Activated naive CD8-positive, alpha-beta T cell treated with anti-CD3 and anti-CD28 coated beads, Interleukin-2, amount 10 ng/mL, durations not matched to agents 7 days and 5 days (primary cell): ENCODE measurements at places on chromosomes 16 and 17.

- DNase-seq: no peak
Measured at GRCh38 chr16:53357208-53357586, 77.1 kb upstream of the RBL2 start.

DNA sequence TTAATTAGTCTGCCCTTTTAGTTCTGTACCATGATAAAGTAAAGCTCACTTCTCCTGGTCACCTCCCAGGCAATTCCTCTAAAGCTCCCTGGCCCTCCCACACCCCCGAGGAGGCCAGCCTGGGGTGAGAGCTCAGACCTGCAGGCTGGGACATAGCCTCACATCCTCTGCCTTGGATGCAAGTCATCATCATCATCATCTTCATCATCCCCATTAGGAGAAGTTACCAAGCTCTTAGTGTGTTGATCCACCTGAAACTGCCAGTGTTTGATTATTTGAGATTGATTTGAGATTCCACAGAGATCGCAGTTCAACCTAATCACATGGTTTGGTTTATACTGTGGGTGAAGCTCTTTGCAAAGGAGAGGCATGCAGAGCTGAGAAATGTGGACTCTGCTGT is 197.5 kb downstream of the CYLD start:
- DNase-seq: no peak

DNA sequence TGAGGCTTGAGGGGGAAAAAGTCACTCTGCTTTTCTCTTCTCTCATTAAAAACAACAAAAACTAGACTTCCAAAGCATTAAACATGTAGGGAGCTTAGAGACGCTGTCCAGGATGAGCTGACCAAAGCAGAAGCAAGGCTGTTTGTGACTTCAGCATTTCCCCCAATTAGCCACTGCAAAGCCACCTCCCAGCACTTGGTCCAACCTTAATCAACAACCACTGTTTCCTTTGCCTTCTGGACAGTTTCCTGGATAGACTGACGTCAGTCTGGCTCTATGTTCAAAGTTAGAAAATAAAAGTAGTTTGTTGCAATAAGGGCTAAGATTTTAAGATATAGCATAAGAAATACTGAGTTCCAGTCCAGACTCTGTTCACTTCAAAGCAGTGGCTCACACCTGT is 3.1 kb downstream of the TMEM231 start:
- no peak for DNase-seq

DNA sequence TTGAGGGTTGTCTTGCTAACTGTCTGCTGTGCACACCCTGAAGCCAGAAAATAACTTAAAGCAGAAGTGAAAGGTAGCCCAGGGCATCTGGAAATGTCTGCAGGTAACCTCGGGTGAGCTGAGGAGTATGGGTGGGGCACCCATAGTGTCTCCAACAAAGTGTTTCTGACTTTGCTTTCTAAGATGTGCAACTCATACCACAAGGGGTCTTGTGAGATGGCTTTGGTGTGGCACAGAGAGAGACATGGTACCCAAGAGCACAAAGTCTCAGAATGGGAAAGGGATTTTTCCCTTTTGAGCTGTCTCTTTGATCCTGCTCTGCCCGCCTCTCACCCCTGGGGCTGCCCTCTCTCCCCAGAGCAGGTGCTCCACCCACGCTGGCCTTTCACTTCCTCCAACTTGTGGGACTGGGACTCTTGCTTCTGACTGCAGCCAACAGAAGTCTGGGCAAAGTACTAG is 6.9 kb downstream of the CHD9 start:
- no peak for DNase-seq

DNA sequence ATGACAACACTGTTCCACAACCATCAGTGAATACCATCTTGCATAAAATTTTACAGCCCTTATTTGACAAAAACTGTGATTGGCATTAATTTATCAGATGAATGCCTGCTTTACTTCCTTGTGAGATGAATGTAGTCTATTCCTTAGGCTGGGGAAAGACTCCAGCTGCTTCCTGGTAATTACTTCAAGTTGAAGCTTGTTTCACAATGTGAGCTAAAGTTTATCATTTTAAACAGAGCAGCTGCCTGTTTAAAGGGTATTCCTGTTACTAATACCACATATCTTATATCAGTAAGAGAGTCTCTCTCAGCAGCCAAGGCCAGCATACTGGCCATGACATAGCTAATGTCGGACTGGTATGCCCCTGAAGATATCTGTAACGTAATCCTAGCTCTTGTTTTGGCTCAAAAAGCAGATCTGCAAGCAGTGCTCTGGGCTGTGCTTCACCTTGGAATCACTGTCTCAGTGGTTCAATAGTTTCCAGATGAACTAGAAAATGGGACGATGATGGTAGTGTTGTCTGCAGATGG is 13.2 kb upstream of the ARL2BP start:
- DNase-seq: no peak

GRCh38 chr16:75599452-75600277 is 23.4 kb downstream of the ADAT1 start:
- DNase-seq: no peak

DNA sequence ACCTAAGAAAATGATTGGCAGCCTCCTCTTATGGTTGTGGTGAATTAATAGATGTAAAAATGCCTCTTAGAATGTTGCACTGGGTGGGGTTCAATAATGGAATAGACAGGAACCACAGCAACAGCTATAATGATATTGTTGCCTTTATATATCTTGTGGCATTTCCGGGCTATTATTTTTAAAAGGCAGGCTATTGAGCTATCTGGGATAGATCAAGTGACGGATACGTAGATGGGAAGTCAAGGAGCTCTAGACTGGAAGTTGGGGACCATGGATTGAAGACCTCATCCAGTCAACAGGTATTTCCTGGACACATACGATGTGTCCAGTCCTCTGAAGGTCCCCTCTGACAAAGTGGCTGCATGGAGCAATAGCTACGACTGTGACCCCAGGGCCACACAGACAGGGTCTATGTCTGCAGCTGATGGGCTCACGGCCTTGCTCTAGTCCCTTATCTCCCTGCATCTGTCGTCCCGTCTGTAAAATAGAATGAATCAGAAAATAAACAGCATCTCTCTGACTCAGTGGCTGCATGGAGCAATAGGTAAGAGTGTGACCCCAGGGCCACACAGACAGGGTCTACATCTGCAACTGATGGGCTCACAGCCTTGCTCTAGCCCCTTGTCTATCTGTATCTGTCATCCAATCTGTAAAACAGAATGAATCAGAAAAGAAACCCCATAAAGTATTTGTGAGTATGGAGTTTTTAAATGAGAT is 117.7 kb upstream of the FOXF1 start:
- no peak for DNase-seq

- DNase-seq: no peak
Measured at GRCh38 chr17:29212681-29213121, 32.5 kb upstream of the MYO18A start.

- DNase-seq: no peak
Measured at GRCh38 chr17:65531256-65532100, 30.0 kb downstream of the AXIN2 start.

GRCh38 chr16:75272097-75272551 is 20.7 kb upstream of the BCAR1 start:
- DNase-seq: no peak

GRCh38 chr17:29749045-29749825 is 126.5 kb upstream of the CORO6 start:
- DNase-seq: no peak

DNA sequence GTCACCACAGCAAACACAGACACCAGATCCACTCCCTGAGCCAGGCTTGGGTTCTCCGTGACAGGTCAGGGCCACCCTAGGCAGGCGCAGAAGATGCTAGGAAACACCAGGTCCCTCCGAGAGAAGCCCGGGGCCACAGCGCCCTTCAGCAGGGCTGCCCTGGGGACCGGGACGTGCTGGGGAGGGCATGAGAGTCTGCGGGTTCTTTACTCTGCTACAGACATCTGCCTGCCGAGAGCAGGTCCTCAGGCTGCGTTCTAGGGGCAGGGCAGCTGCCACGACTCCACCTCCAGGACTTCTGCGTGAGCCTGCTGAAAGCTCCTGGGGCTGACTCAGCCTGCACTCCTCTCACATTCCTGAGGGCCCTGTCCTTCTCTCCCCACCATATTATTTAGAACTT is 11.4 kb downstream of the MYLK3 start:
- no peak for DNase-seq

DNA sequence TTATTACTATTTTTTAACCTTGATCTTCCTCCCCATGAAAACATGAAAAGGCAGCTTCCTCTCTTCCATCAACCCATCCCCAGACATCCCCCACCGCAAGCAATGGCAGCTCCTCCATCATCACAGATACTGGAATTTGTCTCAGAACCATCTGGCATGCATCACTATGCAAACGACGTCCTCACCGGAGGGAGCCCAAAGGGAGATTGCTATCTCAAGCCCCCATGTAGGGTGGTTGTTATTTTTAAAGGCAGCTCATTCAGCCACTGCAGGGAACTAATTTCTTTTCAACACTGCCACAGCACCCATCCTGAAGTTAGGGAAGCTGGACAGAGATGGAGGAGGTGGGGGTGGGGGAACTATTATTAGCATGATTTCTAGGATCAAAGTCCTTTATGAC is 222.5 kb downstream of the FOXL1 start:
- DNase-seq: no peak

- no peak for DNase-seq
Measured at GRCh38 chr16:86725401-86725800, 147.1 kb downstream of the FOXL1 start.

DNA sequence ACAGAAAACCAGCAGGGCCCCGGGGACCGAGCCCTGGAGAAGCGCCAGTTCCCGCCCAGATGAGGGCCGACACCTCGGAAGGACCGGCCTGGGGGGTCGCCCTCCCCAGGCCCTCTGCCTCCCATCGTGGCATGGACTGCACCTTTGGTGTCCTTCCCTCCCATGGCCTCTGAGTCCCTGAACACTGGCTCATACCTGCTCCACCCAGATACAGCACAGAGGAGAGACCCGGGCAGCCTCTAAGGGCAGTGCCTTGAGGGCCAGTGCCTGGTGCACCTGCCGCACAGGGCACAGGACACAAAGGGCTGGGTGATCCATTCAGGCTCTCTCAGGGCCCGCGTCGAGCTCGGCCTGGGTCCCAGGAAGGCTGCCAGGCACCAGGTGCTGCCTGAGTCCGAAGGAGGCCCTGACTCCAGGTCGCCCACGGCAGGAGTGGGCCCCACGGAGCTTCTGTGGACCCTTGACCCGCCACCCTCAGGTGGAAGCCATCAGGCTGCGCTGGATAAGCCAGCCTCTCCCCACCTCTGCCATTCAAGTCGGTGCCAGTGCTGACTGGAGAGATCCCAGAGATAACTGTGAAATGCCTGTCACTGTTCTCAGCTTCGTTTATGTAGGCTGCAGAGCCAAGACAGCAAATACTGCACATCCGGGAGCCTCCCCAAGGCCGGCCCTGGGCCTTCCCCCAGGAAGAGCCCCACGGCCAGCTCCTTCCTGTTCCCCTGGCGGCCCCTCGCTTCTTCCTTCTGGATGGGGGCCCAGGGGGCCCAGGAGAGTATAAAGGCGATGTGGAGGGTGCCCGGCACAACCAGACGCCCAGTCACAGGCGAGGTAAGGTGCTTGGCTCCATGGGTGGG is at the start of gene ZG16B:
Gene ZG16B, plus strand, starts transcription at position 803 of the 854 bp plus-strand sequence. CDS start 139 bp downstream, outside the sequence.
- no peak for DNase-seq

DNA sequence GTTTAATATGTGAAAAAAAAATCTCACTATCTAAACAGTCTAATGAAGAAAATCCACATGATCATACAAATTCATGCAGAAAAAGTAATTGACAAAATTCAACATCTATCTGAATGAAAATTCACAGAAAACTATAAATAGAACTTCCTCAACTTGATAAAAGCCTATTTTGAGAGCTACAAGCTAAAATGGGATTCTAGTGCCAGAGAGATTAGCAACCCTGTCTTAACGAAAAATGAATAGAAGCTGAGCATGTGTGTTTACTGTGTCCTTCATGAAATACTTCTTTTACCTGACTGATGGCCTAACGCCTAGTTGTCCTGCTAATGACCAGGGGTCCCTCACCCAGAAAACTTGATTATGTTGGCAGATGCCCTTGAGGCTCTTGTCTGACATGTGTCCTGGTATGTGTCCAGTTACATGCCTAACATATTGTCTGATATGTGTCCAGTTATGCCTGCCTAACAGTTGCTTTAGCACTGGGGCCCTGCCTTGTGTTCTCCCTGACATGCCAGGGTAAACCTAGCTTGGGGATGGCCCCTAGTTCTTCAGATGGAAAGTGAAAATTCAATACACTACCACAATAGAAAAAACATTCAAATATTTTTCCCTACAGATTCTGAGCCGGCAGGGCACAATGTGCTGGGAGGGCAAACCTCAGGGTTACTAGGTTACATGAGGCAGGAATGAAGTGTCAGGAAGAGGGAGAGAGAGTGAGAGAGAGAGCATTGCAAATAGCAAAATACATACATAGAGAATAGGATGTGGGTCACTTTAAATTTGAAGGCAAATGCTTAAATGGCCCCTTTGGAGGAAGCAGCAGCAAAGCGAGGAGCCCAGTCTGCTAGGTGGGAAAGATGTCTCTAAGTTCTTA is 834.0 kb downstream of the CDH11 start:
- no peak for DNase-seq

DNA sequence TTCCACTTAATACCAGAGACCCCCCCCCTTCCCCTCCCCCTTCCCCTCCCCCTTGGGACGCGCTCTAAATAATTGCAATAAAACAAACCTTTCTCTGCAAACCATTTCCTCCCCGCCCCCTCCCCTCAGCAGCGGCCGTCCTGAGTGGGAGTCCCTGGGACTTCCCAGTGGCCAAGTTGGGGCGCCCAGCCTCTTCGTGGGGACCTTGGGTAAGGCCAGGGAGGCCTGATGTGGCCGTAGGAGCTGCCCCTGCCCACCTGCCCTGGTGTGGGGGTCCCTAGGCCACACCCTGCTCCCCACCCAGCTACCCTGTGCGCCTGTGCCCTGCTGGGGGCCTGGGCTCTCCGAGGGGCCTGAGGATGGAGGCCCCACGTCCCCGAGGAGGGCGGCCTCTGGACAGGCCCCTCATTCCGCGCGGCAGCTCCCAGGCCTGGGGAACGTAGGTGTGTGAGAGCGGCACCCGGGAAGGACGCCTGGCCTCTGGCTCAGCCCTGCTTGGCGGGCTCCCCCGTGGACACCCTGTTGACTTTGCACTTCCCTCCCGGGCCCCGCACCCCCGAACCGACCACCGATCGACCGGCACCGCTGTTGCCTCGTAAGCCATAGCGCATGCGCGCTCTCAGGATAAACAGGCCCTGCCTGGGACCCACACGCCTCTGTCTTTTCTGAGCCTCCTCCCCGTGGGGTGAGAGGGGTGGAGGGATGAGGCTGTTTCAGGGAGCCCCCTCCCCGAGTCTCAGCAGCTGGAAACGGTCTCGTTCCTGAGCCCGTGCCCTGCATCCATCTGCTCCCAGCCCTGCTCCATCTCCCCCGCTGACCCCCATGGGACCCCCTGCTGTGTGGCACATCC is 9.0 kb downstream of the NTHL1 start:
- no peak for DNase-seq

GRCh38 chr17:50265212-50265611 is 9.1 kb upstream of the TMEM92 start:
- DNase-seq: no peak

GRCh38 chr17:71975331-71975801 is 145.5 kb upstream of the SOX9 start:
- DNase-seq: no peak

GRCh38 chr16:4489030-4489429 is 12.8 kb downstream of the HMOX2 start:
- no peak for DNase-seq

GRCh38 chr17:75478508-75478907 is 22.1 kb downstream of the TMEM94 start:
- no peak for DNase-seq
